ENCODE measurements at places on chromosomes 5 and 9.
A peak's percentile ranks its signal among the peaks of the same experiment; 100 is the strongest.

GRCh38 chr9:84331119-84331809 lies 9.3 kb downstream of the SLC28A3 start:
- no peak for DNase-seq

DNA sequence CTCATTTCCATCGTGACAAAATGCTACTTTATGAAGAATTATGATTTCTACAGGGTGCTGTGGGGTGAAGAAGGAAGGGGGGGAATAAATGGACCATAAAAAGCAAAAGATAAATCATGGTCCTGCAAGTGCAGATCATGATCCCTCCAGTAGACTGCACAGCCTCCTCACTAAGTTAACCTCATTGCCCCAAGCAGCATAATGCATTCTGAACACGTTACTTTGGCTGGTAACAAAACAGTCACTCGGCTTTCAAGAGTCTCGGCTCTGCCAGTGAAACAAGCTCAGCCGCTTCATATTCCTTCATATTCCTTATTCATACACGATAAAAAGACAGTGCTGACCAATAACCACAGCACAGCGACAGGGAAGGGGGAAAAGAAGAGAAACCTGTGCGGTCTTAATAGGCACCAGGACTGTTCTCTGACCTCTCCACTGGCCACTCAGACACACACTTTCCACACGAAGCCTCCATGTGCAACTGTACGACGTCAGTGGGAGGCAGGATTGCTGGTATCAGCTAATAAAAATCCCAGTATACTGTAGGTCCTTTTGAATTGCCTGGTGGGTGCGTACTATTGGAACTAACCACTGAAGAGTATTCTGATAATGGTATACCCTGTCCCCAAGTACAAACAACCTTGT lies 60.5 kb downstream of the ANKH start:
- DNase-seq = no peak

- no peak for DNase-seq
These were observed 3.1 kb upstream of the FAM120AOS start for GRCh38 chr9:93456504-93456903.

DNA sequence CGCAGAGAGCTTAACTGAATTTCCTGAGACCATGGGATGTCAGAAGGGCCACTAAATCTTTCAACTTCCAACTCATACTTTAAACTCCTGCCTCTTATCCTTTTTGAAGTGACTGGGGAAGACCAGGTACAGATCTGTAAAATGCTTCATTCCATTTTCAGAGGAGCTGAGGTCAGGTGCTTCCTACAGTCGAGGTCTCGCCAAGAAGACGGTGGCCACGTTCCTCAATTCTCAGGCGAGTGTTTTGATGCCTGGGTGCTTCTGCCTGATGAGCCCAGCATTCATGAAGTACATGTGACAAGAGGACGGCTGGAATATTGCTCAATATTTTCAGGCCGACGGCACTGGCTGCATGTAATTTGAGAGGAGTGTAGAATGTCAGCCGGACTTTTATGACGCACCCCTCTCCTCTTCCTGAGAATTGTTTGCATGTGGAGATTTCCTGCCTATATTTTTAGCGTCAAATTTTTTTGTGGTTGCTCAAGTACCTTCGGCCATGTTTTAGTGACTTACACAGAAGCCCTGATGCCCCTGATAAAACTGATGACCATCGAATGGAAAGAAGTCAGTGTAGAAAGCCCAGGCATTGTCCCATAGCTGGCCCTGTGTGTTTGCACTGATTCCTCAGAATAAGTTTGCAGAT lies 38.8 kb upstream of the GLRX start:
- DNase-seq = peak; percentile 99

DNA sequence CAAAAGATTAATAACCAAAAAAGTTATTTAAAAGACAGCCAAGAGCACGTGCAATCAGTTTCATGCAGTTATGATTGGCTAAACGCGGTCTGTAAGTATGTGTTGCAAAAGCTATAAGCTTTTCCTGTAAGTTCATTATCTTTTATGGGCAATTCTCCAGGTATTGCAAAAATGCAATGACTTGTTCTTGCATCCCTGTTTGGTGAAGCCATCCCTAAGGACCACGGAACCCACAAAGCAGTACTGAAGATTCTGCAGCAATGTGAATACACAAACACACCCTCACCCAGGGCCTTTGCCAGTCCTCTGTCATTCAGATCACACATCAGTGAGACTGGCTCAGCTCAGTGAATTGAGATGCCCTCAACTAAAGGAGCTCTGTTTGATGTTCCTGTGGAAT lies 11.4 kb downstream of the GCNT4 start:
- DNase-seq = peak; percentile 49

DNA sequence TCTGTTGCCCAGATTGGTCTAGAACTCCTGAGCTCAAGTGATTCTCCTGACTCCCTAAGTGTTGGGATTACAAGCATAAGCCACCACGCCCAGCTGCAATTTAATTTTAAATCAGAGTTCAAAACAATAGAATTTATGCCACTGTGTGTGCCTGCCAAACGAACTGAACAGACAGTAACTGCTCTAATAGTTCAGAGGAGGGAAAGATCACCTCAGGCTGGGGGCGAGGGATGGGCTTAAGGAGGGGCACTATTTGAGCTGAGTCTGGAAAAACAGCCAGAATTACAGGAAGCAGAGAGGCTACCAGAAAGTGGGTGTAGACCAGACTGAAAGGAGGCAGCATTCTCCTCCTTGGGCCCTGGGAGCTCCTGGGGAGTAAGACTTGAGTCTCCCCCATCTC lies 12.2 kb downstream of the NOL6 start:
- no peak for DNase-seq

GRCh38 chr5:78760366-78760765 lies 111.8 kb upstream of the LHFPL2 start:
- no peak for DNase-seq

DNA sequence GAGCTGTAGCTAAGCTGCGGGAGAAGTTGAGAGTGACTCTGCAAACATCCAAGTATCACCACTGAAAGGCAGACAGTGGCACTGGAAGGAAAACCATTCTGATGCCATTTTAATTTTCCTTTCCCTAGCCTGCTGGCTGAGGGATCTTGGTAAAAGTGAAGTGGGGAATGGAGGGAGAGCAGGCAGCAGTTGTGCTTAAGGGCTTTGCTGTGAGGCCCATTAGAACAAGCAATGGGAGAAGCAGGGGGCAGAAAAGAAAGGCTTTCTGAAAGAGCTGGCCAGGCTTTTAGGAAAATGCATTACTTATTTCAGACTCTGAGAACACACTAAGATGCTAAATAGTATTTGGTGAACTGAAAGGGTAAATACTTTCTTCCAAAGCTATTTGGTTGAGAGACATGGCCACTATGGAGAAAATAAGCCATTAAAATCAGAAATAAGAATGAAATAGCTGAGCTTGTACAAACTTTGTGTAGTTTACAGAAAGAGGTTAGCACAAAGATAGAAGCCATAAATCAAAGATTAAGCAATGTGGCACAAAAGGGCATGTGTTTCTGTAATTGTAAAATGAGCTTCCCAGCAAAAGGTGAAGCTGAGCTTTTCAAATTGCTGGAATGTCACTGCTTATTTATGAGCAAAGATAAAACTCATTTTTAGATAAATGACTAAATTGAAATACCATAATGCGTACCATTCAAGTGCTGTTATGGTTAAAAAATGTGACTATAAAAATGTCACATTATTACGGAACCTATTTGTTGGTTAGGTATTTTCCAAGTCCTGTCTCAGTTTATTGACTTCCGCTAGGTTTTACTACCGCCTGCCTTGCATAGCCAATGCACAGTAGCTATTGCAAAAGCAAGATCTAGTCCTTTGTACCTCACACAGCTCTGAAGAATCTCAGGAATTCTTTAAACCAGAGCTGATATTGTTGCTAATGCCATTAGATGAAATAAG lies 20.8 kb downstream of the SNCAIP start:
- no peak for DNase-seq

GRCh38 chr5:34998058-34998789 lies 49.5 kb downstream of the AGXT2 start:
- peak; percentile 71 for DNase-seq

DNA sequence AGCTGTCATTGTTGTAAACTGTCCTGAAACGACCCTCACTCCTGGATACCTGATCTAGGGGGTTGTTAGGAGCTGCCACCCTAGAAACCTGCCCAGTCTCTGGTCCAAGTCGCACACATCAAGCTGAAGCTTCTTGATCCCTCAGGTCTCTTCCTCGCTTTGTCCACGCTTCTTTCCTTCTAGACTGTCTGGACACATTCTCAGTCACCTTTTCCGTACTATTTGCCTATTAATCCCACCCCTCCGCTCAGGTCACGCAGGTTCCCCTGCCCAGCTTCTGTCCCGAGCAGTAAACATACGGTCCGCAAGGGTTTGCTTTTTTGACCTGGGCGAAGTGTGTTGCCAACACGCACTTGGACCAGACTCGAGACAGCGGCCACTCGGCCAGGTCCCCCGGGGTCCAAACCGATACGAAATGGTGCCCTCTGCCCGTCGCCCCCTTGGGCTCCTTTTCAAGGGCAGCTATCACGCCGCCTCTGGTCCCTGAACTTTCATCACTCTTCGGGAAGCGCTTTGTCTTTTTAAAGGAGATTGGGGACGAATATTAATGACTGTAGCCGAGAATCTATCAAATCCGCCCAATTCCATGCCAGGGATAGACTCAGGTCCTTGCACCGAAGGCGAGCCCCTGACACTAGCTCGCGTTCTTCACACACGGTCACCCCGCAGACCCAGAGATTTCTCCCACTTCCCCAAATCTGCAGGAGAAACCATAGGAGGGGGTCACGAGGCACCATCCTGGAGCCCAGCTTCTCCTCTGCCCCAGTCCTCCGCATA lies 814 bp downstream of the PLCXD3 start:
- DNase-seq = no peak

GRCh38 chr9:27659001-27659400 lies 85.7 kb upstream of the C9orf72 start:
- no peak for DNase-seq

DNA sequence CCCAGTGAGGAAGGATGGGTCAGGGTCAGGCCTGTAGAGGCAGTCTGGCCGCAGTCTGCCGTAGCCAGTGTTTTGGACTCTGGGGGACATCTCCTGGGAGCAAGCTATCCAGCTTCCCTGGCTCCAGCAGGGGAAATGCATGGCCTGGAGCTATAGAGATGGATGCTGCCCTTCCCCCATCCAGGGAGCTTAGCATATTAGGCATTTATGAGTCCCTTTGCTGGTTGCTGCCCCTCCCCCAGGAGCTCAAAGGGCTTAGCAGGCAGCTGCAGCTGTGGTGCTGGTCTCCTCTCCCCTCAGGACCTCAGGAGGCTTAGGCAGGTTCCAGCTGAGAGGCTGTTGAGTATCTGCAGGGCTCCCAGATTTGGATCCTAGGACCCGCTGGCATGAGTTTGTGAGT lies 1158.7 kb downstream of the DTWD2 start:
- no peak for DNase-seq

GRCh38 chr9:99852617-99853016 lies 30.9 kb downstream of the NR4A3 start:
- no peak for DNase-seq

DNA sequence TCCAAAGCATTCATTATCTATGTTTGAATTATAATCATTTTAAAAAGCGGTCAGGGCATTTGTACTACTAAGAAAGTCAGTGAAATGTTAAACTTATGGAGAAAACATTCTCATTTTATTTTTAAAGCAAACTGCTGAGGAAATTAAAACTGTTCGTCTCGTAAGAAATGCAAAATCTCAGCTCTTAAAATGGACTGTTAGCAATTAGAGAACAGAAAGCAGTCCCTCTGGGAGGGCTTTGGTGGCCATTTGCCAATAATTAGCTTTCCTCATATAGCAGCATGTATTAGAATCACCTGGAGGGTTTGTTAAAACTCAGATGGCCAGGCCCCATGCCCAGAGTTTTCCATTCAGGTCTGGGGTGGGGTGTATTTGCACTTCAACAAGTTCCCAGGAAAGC lies 120.7 kb upstream of the RASEF start:
- no peak for DNase-seq

DNA sequence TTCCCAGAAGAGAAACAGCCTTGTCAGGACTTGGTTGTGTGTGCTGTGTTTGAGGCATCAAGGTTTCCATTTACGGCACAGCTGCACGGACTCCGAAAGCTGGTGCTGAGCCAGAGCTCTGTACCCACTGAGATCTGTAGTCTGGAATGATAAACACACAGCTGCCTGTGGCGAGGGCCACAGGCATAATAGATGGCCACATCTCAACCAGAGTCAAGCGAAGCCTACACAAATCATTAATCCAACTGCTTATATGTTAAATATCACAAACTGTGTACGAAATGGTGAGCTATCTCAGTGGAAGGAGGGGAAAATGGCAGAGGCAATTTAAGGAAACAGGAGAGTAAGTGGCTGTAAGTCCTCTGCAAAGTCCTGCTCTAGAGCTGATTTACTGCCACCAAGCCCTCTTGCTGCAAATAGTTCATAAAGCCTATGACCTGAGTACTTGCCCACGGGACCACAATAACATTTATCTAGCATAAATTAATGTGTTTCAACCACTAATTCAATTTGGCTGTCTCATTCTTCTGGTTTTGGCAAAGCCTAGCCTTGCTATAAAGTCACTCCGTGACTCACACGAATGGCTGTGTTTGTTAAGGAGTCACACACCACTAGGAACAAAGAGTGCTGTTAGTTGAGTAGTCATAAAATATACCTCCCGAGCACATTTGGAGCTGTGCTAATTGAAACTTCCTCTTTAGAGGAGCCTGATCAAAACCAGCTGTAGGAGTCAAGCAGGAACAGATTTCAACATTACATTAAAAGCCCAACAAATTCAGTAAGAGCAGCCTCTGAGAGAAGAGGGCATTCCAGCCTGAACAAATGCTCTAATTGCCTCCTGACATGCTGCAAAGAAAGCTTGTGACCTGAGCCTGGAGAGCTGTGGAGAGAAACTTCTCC lies 738.6 kb upstream of the ZNF608 start:
- peak; percentile 96 for DNase-seq

DNA sequence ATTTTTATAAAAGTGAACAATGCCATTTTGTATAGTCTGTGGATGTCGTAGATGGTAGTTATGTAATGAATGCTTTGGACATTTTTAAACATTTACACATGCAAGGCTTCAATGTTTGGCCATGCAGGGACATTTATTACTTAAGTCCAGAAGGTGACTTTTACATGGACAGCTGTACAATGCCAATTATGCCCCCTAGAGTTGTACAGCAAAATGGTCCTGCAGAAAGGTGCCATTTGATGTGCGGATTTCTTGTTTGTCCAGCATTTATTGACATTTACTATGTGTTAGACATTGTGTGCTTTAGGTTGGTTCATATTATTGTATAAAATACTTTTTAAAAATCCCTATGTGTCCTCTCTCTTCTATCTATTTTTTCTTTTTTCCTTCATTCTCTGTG lies 22.5 kb upstream of the COMMD10 start:
- no peak for DNase-seq

GRCh38 chr5:125236981-125237380 lies 490.5 kb upstream of the ZNF608 start:
- DNase-seq = no peak

DNA sequence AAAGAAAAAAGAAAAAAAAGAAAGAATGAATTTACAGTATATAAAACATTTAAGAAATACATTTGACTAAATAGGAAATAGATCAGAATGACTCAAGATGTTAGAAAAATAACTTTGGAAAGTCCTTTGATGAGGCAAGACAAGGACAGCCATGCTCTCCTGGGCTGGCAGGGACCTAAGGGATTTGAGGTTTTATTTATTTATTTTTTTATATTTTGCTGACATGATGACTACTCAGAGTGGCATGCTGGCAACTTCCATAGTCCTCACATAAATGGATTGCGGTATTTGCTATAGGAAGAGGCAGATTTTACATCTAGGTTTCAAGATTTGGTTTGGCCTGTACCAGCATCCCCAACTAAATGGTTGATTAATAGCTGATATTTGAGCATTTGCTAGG lies 17.7 kb downstream of the SLC28A3 start:
- DNase-seq = peak; percentile 84

- no peak for DNase-seq
These were observed 36.9 kb downstream of the ANKRD33B start for GRCh38 chr5:10600626-10601245.

- DNase-seq = no peak
These were observed 24.2 kb downstream of the TNIP1 start for GRCh38 chr5:151056379-151057325.
